ENCODE measurements at places on chromosomes 2 and 18.

GRCh38 chr2:43636621-43637020 lies 439 bp upstream of the PLEKHH2 start:
- DNase-seq, result no peak

DNA sequence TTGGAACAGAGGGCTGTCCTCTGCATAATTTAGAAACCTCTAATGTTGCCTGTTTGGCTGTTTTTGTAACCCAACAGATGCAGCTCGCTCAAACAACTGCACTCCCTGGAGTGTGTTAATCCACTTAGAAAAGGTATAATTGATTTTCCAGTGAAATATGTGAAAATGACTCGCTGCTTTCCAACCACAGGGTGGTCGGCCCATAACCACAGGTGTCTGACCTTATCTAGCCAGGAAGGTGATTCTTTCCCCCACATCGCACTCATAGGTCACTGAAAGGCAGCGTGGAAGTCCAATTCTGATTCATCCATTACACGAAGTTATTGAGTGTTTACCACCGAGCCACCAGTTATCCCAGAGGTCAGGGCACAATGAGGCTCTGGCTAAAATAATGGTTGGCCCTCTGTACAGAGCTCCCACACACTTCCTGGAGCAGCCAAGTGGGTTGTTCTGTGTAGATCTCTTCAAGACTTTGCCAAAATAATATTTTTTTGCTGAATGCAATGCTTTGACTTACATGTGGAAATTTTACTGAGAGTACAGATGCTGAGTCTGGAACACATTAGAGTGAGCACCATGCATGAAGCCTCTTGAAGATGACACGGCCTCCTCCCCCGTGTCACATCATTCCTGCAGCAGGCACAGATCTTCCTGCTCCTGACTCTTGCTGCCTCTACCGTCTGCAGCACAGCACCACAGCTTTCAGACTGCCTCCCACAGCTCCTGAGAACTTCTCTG lies 396.2 kb downstream of the ZNF516 start:
- no peak for DNase-seq

- no peak for DNase-seq
Measured at GRCh38 chr2:62375113-62375420, 130.9 kb downstream of the TMEM17 start.

DNA sequence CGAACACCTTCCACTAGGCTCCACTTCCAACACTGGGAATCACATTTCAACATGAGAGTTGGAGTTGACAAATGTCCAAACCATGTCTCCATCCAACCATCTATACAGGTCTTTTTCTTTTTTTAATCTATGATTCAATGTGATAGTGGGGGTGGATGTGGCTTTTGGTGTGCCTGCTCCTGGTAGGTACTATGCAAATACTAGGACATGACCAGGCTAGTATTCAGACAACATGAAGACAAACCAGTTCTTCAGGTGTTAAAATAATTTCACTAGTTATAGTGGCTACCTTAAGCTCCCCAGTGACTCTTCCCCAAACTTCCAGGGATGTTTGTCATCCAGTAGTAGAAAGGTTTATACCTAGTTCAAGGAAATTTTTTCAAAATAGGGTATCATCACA lies 387.5 kb downstream of the CDH2 start:
- no peak for DNase-seq

GRCh38 chr2:12720278-12720620 lies 3.5 kb downstream of the TRIB2 start:
- no peak for DNase-seq

GRCh38 chr2:237480988-237481525 lies 6.0 kb upstream of the MLPH start:
- DNase-seq, result no peak

DNA sequence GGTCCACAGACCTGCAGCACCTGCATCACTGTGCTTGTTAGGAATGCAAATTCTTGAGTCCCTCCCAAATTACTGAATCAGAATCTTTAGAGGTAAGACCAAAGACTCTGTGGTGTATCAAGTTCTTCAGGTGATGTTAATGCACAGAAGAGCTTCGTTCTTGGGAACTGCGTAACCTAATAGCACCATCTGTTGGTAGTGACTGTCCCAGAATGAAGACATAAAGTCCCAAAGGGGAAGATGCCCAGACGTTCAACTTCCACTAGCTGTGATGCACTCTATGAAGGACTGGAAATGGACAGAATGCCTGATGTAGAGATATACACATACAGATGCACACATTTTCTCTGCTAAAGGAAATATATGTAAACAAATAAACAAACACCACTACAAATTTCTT lies 576.0 kb downstream of the LRP1B start:
- DNase-seq, result no peak

- no peak for DNase-seq
Measured at GRCh38 chr2:127324635-127325034, 30.7 kb upstream of the ERCC3 start.

GRCh38 chr2:204665771-204666170 lies 120.5 kb downstream of the PARD3B start:
- no peak for DNase-seq

DNA sequence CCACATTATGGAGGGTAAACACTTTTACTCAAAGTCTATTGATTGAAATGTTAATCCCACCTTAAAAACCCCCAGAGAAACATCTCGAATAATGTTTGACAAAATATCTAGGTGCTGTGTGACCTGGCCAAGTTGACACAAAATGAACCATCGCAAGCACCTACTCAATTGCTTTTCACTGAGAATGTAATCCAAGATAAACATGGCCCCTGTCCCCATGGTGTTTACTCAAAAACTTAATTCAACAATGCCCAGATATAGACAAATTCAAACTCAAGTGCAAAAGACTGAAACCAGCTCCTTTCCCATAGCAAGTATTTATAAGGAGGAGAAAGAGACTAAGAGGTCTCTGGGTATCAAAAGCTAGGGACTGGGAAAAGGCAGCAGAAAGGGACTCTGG lies 15.0 kb upstream of the ACMSD start:
- no peak for DNase-seq

- no peak for DNase-seq
Measured at GRCh38 chr2:222643134-222643533, 12.8 kb downstream of the FARSB start.

DNA sequence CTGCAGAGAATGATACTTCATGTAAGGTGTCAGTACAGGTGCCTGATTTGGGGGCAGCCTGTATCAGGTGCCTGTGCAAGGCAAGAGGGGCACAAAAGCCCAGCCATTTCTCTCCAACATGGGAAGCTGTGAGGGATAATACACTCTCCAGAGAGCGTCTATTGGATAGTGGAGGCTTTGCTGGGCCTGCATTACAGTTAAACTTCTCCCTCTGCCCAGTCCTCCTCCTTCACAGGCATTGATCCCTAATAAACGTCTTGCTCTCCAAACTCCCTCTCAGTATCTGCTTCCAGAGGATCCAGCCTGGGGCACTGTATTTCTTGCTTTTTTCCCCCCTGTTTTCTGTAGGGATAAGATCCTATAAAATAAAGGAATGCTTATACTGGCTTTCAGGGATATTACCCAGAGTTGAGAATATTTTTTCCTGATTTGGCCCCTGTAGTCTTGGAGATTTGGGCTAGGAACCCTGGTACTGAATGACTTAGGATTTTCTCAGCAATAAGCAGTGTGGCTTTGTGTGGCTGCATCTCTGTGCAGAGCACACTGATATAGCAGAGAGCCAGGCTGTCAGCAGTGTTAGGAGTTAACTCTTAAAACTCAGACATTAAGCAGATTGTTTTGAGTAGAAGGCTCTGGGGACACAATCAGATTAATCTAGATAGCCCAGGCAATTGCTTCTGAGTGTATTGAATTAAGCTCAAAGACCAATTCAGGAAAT lies 330.6 kb downstream of the CYRIA start:
- DNase-seq, result no peak

DNA sequence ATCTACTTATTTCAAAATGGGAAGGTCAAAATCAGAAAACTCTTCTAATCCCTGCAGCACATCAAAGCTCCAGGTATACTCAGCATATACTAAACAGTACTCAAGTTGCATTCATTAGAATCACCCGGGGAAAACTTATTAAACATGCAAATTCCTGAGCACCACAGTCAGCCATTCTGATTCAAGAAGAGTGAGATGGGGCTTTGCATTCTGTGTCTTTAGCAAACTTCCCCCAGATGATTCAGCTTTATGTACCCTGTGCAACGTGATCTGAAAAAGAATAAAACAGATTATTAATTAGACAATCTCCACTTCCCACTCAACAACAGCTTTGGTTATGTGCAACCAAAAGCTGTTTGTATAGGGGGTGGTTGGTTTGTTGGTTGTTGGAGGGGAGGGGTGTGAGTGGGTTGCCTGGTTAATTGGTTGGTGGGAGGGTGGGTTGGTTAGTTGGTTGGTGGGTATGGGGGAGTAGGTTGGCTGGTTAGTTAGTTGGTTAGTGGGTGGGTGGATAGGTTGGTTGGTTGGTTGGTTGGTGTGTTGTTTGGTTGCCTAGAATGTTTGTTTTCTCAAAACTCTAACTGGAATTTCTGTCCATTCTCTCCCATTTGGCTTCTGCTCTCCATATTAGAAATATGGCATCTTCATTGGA lies 112.5 kb upstream of the AGAP1 start:
- DNase-seq, result no peak
